Caki2 (cell line): ENCODE measurements at places on chromosomes 3 and 15. TPM values are rescaled to one million over a fixed set of nuclear protein-coding genes. Genes with fewer than 3 reads are reported as not detected.

The TRPC1 gene
- total RNA-seq, result 11.4 and 29.7 TPM in 2 replicates

- DNase-seq, result no peak
Observed at GRCh38 chr3:85455561-85456200, 496.9 kb downstream of the CADM2 start.

The HGD gene
- 73.3 and 81.7 TPM in 2 replicates for total RNA-seq

The NR2E3 gene
- not detected in 2 replicates for total RNA-seq

DNA sequence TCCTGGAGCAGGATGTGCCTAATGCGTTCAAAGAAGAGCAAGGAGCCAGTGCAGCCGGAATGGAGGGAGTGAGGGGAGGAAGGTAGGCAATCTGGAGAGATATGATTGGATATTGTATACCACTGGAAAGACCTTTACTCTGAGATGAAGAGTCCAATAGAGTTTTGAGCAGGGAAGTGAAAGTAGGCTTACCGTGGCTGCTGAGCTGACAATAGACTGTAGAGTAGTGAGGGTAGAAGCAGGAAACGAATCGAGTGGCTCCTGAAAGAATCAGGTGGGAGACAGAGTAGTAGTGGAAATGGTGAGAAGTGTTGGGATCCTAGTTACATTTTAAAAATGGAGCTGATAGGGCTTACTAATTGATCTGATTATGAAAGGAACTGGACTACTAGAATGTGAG is 51.8 kb upstream of the NUDT16 start:
- no peak for DNase-seq
